ENCODE measurements at places on chromosomes 3 and 15. TPM values are rescaled to one million over a fixed set of nuclear protein-coding genes. Genes with fewer than 3 reads are reported as not detected.

GRCh38 chr15:76791511-76791910 lies 113.6 kb downstream of the SCAPER start:
- DNase-seq, result peak; percentile 18

The TTC23 gene
- total RNA-seq, result 22.6 TPM

DNA sequence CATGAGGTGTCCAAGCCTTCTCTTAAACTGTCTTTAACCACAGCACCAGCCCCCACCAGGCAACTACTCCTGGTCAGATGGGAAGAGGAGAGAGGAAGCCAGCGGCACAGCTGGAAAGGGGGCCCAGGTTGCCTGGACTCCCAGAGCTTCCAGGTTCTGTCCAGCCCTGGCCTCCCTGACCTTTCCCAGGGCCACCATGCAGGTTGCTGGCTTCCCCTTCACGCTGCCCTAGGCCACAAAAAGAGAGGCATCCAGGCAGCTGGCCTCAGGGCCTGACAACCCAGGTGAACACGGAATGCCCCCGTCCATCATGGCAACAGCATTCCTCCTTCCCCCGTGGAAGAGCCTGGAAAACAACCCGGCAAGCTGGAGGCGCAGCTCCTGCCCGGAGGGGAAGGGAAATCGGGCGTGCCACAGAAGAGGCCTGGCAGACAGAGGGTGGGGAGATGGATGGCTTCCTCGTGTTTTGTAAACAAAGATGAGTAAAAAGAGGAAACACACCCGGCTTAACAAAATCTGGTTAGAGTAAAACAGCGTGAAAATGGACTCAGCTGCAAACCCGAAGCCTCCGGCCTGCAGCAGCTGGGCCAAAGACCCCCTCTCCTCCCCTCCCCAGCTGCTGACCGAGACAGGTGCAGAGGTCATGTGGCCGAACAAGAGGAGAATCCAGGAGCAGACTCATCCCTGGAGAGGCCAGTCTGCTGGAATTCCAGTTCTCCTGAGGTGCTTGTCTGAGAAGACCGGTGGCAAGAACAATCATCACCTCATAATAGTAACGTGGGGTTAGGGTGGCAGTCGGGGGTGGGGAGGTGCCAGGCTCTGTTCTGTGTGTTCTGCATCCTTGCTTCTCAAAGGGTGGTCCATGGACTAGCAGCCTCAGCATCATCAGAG lies 15.5 kb downstream of the BMF start:
- DNase-seq, result peak; percentile 76

DNA sequence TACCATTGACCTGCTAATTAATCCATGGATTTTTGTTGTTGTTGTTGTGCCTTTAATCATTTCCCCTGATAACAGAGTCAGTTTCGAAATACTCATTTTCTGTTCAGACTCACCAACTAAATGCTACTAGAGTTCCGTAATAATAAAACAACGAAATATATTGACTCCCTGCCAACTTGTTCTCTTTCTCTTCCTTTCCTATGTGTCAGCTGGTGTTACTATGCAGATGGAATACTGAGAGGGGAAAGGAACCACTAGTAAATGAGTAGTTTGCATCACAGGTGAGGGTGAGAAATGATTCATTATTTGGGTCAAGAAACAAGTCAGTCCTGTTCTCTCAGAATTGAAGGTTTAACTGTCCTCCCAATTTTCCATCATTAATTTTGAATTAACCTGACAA lies 1027.3 kb downstream of the TUSC7 start:
- peak; percentile 9 for DNase-seq

GRCh38 chr3:51568996-51569395 lies 30.5 kb downstream of the RAD54L2 start:
- no peak for DNase-seq

The TMEM40 gene
- not detected for total RNA-seq

- peak; percentile 86 for DNase-seq
These were observed 101.2 kb upstream of the ETV5 start for GRCh38 chr3:186209810-186210752.

- DNase-seq, result no peak
These were observed 64.5 kb downstream of the CERS3 start for GRCh38 chr15:100464256-100464655.

DNA sequence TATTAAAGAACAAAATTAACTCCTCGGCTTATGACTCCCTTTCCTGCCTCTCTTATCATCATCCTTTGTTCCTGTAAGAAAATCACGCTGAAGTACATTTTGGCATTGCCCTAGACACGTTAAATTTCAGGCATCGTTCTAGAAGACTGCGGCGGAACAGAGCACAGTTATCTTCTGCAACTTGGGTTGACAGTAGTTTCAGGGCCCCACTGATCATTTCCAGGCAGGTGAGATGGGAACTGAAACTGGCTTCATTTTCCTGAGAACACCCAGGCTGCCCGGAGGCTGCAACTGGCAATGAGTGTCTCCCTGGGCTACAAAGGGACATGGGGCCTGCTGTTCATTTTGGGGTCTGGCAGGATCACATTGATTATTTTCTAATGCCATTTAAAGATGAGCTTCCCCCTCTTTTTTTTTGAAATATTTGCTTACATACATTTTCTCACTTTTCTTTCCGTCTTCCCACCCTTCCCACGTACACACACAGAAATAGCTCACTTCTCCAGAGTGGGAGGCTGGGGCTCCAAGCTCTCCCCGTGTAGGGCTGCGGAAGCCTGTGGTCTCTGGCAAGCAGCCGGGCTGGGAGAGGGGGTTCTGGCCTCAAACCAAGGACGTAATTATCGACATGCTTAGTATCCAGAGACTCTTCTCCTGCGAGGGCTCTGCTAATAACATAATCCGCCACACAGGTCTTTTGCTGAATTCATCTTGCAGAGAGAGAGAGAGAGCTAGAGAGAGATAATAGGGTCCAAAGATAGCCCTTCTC lies 267.4 kb downstream of the ABHD5 start:
- no peak for DNase-seq

- no peak for DNase-seq
These were observed 84.7 kb downstream of the EOMES start for GRCh38 chr3:27637346-27637995.

GRCh38 chr3:56887402-56888025 lies 85.8 kb upstream of the ARHGEF3 start:
- DNase-seq, result no peak

The ISLR gene
- total RNA-seq, result 0.13 TPM

The FBLN2 gene
- 0.19 TPM for total RNA-seq

DNA sequence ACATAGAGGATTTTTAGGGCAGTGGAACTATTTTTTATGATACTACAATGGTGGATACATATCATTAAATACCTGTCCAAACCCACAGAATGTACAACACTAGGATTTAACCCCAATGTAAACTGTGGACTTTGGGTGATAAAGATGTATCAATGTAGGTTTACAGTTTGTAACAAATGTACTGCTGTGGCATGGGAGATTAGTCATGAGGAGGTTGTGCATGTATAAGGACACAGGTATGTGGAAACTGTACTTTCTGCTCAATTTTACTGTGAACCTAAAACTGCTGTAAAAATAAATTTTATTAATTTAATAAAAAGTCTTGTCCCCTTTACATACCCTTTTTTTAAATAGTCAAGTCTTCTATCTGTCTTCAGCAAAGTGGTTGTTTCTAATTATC lies 322.5 kb upstream of the EPHA3 start:
- no peak for DNase-seq

DNA sequence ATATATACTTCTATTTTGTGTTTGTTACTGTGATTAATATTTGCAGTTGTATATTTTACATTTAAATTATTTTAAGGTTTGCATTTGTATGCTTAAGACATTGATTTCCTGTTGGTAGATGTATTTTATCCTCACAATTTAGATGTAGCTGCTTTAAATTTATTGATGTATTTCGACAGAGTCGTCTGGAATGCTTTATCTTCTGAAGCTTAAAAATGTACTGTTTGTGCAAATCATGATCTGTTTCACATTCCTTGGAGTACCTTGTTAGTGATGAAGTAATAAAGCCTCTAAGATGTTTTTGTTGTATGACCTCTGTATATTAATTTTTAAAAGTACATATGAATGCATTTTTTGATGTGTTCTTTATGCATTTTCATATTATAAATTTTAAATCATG lies 1.9 kb downstream of the CHD2 start:
- DNase-seq, result no peak

DNA sequence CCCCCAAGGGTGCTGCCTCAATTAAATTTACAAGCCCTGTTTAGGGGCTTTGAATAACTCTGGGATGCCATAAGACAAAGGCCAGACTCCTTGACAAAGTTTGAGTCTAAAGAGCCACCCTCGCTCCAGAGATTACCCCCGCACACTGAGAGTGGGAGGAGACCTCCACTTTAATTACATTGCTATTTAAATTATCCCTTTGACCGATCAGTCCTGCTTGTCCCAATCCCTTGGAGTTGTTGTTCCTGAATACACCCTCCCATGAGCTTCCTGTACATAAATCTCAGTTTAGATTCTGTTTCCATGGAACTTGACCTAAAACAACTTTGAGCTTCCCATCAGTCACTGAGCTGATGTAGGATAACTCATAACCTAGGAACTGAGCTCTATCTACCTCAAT lies 596.3 kb downstream of the PYDC2 start:
- no peak for DNase-seq

DNA sequence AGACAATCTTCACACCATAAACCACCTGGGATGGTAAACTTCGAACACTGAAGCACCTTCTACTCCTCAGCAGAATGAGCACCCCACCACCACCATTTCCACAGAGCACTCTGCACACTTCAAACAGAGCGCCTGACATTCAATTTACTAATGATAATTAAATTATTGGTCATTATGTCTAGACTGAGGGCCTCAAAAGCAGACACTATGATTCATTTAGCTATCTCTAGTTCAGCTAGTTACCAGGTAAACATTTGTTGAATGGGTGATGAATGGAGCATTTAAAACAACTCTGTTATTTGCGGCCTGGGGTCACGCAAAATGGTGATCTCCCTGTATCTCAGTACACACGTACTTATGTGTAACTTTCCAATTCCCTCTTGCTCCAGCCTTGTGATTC lies 40.9 kb downstream of the ACAP2 start:
- DNase-seq, result no peak

DNA sequence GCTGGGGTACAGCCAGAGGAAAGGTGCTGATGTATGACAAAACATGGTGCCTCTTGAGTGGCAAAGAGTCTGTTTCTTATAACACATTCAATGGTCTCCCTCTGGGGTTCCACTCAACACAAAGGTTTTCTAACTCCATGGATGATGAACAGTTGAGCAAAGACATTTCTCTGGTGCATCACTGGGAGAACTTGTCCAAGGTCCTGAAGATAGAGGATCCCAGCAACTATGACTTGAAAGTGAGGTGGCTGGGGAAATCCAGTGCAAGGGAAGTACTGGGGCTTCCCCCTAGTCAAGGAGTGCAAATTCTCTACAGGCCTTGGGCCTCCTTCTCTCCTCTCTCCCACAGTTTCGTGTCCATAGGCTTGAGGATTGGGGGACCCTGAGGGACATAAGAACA lies 431.1 kb downstream of the WDR72 start:
- no peak for DNase-seq

GRCh38 chr15:88140398-88140797 lies 116.1 kb downstream of the NTRK3 start:
- DNase-seq, result no peak

The DLG1 gene
- 110 TPM for total RNA-seq

DNA sequence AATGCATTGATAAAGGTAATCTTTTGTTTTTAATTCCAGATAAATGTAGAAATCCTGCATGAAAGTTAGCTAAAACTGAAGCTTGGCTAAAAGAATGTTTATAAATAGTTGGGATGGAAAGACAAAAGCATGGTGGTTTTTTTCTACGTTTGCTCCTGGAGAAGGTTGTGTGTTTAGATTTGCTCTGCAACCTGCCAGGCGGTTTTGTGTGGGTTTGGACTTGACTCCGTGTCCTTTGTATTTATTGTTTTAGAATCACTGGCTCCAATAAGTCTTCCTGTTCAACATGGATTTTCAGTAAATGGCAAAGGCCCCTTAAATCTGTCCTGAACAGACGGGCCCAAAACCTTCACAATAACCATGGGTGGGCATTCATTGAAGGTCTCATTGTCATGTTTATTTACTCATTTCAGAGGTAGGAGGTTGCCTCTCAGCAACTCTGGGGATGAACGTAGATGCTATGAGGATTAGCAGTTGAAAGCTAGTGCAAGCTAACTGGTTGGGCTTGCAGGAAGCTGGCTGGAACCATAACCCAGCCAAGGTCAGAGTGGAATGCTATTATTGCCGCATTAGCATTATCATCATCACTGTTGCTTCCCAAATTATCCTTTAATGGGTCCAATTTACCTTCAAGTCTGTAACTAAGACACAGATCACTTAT lies 60.6 kb upstream of the ADAMTS9 start:
- DNase-seq, result no peak

GRCh38 chr3:149454746-149455145 lies 19.8 kb upstream of the TM4SF4 start:
- DNase-seq, result no peak

- no peak for DNase-seq
These were observed 327.1 kb upstream of the GOLIM4 start for GRCh38 chr3:168422843-168423242.

DNA sequence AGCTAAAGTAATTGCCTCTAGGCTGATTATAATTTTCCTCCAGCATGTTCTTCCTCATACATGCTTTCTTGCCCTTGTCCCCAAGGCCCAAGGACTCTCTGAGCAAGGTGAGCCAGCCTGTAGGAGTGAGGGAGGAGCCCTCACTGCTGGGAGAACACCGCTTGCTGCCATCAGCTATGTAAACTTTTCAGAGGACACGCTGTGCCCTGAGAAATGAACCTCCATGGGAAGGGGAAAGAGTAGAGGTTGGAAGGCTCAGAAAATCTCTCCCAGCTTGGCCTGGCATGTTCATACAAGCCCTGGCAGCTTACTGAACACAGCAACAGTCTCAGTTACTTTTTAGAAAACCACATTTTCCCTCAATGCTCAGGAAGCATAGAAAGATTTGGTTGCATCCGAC lies 103.0 kb upstream of the SLC24A5 start:
- DNase-seq, result no peak

The SENP7 gene
- 9.2 TPM for total RNA-seq

The CCK gene
- total RNA-seq, result not detected

The PLIN1 gene
- total RNA-seq, result 0.06 TPM
